ENCODE measurements at places on chromosomes 3 and 15.
A peak's percentile ranks its signal among the peaks of the same experiment; 100 is the strongest.

- no peak for DNase-seq
Observed at GRCh38 chr15:69141286-69141701, 19.1 kb upstream of the GLCE start.

DNA sequence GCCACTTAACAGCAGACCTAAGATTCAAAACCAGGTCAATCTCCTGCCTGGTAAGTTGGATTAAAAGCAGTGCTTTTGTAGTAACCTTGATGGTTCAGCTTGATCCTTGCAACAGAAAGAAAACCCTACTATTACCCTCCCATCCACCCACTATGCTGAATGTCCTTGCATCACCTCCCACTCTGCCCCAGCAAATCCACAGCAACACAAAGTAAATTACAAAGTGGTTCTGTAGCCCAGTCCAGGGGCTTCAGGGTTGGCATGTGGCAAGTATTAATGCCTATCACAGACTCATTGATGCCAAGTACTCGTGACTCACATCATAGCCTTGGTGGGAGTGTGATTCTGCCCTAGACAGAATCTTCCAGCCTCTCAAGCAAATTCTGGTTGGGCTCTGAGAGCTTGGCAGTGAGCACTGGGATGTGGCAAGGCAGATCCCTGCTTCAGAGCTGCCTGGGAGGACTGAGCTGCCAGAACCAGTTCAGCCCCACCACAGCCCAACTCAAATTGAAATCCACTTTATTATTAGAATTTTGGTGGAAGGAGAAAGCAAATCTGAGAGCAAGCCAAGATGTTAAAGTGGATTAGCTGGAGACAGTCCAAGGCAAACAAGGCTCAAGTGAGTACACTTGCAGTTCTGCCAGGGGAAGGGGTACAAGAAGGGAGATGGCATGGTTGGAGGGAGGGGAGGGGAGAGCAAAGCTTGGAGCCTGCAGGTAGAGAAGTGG, 225.8 kb upstream of the UMPS start:
- DNase-seq, result no peak

- DNase-seq, result no peak
Observed at GRCh38 chr3:49530231-49530630, 24.0 kb upstream of the BSN start.

DNA sequence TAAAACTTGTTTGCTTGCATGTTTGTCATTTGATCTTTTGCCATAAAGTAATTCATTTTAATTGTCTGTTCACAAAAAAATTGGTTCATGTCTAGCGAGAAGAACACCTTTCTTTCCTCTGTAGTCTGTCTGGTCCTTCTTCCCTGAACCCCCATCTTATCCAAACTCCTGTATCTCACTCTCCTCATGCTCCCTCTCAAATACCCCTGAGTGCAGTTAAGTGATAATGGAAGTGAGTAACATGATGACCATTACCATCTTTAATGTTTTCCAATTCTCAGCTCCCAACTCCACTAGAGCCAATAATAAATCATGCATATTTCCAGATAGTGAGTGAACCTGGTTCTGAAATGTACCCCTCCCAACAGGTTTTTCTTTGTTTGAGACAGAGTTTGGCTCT, 14.2 kb upstream of the KCNMB3 start:
- no peak for DNase-seq

- peak; percentile 34 for DNase-seq
Observed at GRCh38 chr3:39096775-39097174, 10.7 kb downstream of the GORASP1 start.

- DNase-seq, result no peak
Observed at GRCh38 chr3:98600412-98601095, 7.1 kb upstream of the CPOX start.

DNA sequence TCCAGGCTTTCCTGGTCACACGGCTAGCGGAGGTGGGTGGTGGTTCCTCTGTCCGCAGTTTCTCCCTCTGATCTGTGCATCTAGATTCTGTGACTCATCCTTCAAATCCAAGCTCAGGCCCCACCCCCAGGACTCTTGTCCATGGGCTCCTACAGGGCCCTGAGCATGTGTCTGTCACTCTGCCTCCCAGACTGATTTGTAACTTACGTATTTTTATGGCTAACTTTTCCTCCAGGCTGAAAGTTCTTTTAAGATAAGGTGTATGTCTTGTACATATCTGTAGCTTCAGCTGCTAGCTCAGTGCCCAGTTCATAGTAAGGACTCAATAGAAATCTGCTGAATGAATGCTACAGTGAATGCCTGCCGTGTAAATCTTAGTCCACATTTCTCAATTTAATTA, 8.0 kb downstream of the ESYT3 start:
- no peak for DNase-seq

DNA sequence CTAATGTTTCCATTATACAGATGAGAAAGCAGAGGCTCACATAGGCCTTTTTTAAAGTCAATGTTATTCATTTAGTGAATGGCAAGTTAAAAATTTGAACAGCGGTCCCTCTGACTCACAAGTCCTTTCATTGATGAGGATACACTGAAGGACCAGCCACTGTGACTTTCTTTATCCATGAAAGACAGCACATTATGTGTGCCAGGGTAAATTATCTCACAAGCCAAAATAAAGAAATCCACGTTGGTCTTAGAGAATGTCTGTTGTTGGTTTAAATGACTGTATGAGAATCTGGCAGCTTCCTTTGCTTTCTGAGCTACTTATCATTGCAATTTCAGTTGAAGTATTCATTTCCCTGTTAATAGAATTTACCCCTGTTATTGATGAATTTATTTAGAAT, 485.1 kb downstream of the TBL1XR1 start:
- no peak for DNase-seq

DNA sequence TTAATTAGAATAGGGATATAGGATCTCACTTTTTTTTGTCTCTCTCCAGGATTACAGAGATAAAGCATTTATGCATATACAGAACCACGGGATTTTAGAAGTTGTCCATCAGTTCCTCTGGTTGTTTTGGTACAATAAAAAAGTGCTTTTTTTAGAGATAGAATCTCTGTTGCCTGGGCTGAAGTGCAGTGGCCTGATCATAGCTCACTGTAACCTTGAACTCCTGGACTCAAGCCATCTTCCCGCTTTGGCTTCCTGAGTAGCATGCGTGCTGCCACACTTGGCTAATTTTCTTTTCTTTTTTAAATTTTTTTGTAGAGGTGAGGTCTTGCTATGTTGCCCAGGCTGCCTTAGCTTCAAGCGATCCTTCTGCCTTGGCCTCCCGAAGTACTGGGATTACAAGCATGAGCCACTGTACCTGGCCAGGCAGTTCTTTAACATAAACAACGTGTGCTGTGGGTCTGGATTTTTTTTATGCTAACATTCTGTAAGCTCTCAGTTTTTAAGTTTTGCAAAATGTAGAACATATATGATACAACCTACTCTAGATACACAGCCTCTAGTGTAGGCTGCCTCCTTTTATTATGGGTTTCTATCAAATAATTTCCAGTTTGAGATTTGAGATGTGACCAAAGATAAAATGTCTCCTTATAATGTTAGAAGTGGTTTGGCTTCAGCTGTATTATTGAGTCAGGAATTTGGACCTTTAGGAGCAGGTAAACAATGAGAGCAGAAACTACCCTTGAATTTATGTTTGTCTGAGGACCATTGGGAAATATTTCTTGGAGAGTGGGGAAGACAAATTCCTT, 57.4 kb upstream of the ULK4 start:
- no peak for DNase-seq

- no peak for DNase-seq
Observed at GRCh38 chr3:58175437-58176184, 35.2 kb downstream of the DNASE1L3 start.

DNA sequence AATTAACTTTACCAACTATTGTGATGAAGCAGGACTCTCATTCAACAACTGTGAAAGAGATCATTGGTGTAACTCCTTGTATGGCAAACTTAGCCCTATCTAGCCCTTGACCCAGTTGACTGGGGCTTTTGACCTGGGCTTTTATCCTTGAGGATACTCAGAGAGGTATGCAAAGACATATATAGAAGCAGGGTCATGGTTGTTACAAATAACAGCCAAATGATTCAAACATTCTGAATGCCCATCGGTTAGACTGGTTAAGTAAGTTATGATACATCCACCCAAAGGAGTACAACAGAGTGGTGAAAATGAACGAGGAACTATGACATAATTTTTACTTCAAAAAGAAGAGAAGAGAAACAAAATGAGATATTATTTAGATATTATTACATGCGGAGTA, 38.2 kb upstream of the ALDH1A3 start:
- no peak for DNase-seq
